ENCODE measurements at places on chromosomes 13 and 19.

DNA sequence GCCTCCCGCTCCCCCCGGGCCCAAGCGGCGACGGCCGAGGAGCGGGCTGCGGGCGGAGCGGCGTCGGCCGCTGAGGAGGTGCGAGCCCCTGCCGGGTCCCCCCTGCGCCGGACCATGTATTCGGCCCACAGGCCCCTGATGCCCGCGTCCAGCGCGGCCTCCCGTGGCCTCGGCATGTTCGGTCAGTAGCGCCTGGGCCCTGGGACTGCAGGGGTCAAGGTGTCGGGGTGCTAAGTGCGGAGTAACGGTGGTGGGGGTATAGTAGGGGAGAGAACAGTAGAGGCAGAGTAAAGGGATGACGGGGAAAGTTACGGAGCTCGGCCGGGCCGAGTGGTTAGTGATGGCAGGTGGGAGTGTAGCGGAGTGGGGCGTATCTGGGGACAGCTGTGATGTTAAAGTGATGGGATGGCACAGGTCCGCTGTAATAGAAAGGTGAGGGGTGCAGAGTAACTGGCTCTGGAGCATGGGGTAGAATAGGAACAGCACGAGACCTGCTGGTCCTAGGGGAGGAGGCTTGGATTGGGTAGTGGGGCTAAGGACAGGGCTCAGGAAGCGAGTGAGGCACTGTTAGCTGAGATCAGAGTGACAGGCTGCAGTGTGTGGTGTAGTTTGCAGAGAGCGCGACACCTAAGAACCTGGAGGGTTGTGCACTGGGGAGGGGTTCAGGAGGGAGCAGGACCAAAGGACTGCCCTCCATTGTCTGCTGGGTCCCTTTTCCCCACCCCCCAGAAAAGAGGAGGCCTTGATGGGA, 15.7 kb downstream of the CIC start:
- peak; percentile 56 for DNase-seq

DNA sequence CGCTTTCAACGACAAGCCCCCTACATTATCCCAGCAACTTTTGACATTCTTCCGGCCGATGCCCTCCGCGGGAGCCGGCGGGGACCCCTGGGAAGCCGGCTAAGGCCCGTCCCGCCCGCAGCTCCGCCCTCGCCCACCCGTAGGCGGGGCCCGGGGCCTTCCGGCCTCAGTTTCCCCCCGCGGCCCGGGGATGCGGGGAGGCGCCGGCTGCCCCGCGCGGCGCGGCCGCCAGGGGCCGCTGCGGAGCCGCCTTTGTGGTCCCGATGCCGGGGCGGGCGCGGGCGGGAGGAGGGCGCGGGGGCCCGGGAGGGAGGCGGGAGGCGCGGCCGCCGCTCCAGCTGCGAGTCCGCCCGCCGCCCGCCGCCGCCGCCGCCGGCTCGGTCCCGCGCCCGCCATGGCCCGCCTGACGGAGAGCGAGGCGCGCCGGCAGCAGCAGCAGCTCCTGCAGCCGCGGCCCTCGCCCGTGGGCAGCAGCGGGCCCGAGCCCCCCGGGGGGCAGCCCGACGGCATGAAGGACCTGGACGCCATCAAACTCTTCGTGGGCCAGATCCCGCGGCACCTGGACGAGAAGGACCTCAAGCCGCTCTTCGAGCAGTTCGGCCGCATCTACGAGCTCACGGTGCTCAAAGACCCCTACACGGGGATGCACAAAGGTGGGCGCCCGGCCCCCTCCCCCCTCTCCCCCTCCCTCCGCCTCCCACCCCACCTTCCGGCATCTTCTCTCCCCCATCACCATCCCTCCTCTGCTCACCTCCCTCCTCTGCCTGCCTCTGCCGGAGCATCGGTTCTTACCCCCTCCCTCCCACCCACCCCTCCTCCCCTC, at the start of gene CELF5:
CELF5 (plus strand) TSS at position 316 of the 823 bp plus-strand sequence; CDS start at position 395, 79 bp downstream.
- peak; percentile 91 for DNase-seq

DNA sequence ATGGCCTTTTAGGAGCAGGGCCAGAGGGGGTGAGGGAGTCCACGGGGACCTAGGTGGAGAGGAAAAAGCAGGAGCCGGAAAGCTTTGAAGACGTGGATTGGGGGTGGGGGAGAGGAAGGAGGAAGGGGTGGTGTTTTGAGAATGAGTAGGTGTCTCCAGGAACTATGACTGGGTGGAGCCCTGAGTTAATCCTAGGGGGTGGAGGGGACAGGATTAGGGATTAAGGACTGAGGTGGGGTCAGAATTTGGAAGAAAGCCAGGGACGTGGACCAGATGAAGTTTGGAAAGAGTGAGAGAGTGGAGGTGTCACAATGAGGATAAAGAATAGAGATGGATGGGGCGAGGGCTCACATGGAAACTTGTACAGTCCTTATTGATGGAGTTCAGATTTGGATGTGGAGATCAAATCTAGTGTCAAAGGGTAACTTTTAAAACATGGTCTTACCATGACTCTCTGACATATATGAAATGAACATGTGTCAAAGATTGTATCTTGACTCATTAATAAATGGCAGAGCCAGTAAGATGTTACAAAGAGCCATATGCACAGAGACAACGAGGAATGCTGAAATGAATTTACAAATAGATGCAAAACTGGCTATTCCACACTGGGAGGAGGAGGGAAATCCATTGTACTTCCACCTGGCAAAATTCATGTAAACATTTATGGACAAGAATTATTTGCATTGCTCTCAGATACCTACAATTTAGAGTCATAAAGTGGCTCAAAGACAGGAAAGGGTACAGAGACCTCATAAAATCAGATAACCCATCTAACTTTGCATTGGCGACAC, 1.7 kb upstream of the KLK13 start:
- no peak for DNase-seq

DNA sequence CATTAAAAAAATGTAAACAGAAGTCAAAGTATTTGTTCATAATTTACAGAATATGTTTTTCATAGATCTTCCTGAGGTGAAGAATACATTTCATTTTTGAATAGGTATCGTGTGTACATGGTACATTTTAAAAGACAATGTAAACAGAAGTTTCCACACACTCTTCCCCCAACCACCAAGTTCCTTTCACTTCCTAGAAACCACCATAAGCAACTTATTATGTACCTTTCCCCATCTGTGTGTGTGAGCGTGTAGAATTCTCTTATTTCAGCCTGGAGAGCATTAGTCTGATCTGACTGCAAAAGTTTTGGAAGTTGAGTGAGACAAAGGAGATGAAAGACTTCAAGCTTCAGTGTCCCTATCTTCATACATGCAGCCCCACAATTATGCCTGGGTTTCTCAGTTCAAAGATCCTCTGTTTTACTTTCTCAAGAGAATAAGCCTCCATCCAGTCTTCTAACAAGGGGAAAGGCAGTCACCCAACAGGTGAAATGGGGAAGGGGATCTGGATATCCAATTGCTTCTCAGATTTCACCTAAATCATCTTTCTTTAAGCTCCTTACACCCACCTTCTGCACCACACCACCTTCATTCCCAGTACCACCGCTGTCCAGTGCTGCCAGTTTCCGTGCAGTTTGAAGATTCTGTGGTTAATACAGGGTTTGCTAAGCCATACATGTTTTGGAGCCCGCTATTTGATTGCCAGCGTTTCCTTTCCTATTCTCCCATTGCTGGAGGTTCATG, 2.1 kb downstream of the TEX30 start:
- no peak for DNase-seq

- DNase-seq = no peak
These were observed 13.0 kb downstream of the TFDP1 start for GRCh38 chr13:113597391-113598080.

DNA sequence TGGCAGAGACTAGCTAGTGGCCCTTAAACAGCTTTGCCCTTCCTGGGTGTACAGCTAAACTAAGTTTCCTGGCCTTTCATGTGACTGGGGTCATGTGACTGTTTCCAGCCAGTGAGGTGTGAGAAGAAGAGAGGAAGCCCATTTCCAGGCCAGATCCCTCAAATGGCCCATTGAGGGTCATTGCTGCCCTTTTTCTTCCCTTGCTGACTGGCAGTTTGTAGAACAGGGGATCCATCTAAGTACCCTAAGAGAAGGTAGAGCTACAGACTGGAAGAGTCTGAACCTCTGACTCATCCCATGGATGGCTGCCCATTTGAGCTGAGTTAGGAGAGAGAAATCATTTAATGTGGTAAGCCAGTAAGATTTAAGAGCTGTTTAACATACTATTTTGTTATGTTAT, 2.8 kb downstream of the SWSAP1 start:
- no peak for DNase-seq

DNA sequence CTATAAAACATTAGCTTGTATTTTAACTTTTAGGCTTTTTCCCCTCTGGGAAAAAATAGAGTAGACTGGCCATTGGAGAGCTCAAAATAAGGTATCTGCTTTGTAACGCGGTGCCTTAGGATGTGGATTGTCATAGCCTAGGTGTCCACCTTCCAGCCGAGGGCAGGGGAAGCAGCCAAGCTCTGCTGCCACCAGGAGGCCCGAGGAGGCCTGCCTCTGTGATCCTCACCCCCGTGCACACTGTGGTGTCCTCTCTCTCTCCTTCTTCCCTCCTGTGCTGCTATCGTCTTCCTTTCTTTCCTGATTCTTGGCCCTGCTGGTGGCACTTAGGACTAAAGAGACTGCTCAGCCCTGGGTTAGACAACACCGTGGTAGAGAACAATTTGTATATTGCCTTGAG, 11.3 kb downstream of the HNRNPM start:
- DNase-seq = peak; percentile 58

GRCh38 chr19:45444318-45445041, 20.8 kb upstream of the ERCC1 start:
- DNase-seq = peak; percentile 96

- no peak for DNase-seq
These were observed 131.8 kb upstream of the WASF3 start for GRCh38 chr13:26425443-26426358.

- peak; percentile 96 for DNase-seq
These were observed at the start of gene SBK2 for GRCh38 chr19:55536951-55537740. Gene SBK2, minus strand, starts transcription at chr19:55537133. Its CDS starts 839 bp downstream, at chr19:55536294.

DNA sequence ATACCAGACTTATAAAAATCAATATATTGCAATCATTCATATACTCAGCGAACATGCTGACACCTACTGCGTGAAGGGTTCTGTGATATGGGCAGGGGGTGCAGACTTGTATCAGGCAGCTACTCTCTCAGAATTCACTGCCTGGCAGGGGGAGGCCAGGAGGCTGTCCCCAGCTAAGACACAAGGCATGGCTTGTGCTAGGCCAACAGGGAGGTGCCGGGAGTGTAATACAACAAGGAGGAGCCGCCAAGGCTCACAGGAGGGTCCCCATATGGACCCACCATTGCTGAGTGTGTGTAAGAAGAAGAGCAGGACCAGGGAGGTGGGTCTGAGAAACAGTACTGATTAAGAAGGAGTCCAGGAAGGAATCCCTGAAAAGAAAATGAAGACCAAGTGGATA, 97.2 kb downstream of the COL4A2 start:
- DNase-seq = no peak

- DNase-seq = no peak
These were observed 221.1 kb downstream of the ITGBL1 start for GRCh38 chr13:101673360-101674105.

DNA sequence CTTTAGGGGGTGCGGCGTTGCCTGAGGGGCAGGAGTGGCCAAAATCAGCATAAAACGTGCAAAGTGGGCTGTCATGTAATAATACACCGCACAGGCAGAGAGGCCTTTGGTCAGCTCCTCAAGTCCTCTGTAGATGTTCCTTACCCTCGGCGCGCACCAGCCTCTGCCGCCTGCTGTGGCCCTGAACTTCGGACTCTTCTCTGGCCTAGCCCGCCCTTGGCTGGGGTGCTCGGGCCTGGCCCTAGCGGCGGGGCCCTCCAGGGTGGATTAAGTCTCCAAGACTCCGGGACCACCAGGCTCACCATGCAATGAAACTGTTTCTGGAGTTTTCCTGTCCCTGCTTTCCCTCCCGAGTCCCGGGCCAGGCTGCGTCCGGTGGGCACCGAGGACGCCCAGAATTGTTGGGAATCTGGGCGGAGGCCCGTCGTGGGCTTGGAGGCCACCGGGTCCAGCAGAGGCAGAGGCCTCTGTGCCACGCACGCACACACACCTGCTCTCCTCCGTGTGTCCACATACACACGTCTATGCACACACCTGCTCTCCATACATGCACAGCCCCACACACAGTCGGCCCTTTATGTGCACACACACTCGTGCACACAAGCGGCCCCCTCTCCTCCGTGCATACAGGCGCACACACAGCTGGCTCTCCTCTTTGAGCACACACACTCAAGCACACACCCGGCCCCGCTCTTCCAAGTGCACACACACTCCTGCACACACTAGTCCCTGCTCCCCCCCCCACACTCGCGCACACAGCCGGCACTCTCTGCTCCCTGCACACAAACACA, 1.5 kb upstream of the TFDP1 start:
- no peak for DNase-seq

- DNase-seq = no peak
These were observed 1724.2 kb downstream of the PCDH9 start for GRCh38 chr13:65505941-65506340.

GRCh38 chr13:64925727-64926126, 2304.4 kb downstream of the PCDH9 start:
- DNase-seq = no peak

DNA sequence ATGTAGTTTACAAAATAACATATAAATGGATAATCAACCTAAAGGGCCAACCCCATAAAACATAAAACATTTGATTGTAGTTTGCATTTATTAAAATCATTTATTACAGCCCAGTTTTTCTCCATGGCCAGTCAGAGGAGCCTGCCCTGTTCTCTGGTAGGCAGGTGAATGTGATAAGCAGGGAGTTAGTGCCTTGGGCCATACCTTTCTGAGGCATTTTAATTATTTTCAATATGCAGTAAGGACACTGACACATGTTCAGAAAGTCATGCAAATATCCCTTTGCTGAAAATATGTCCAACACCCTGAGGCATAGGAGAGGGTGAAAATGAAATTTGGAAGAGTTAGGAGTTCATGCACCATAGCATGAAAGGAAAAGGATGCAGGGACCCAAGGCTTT, 242.6 kb upstream of the EDNRB start:
- DNase-seq = no peak

DNA sequence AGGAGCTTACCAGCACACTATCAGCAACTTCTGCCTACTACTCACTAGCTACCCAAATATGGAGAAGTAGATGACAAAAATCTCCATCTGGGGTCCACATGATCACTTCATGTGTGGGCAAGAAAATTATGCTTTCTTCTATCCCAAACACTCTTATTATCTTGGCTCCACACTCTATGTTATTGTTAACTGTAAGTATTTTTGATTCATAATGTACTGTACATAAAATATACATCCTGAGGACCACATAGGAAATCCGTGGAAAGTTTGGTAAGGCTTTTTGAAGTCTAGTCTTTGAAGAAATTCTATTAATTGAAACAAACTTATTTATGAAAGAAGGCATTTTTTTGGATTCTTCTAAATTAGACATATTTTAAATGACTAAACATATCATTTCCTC, 378.8 kb downstream of the DACH1 start:
- no peak for DNase-seq

Data from neural progenitor cell (in vitro differentiated cells).